ENCODE measurements at places on chromosomes 2 and 18.

GRCh38 chr2:129229196-129229595 lies 750.3 kb upstream of the RAB6C start:
- no peak for DNase-seq

- DNase-seq: no peak
These were observed 17.7 kb downstream of the SPIRE1 start for GRCh38 chr18:12639990-12640880.

DNA sequence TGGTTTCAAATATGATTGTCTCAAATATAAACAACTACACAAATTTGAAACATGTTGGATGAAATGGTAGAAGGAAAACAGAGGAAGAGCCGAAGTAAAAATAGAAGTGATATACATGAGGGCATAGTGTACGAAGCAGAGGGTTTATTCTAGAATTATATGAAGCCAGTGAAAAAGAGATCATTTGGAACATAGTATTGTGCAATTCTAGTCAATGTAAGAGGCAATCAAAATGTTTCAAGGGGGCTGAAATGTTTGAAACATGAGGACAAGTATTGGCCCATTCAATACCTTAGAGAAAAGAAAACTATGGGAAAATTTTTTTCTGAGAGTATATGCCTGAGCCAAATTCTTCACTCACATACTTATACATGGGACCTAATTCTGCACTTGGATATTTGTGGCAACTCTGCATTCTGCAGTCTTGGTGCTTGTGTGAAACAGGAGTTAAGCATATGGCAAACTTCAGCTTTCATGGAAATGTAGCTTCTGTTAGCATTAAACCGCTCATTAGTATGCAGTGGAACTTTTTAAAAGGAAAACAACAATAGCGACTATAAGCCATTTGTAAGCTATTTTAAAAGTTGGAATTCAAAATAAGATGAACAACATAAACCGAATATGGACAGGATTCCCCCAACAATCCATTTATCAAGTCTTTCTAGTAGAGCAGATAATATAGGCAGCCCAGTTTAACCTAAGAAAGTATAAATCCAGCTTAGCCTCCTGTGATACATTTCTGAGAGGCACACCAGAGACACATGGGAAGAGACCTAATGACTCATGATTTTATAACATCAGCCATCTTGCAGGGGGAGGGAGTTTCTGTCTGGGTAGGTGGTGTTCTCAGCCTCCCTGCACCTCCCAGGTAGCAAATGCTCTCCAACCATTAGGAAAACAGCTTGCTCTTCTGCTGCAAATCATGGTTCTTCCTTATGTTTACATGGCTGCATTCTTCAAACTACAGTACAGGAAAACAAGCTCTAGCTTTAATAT lies 197.8 kb downstream of the PAX3 start:
- no peak for DNase-seq

DNA sequence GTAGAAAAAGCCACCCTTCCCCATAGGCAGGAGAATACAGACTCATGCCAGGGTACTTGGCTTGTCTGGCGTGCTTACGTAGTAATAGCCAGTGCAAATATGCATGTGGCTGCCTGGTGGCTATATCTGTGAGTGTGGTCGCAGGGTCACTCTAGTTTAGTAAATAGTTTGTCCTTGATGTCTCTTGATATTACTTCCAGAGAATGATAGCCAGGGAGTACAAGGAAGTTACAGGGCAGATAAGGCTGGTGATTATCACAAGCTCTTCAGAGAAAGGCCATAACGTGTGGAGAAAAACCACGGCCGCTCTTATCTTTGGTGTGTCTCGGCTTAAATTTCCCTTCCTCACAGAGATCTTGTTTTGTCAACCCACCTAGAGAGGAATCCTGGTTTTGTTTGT lies 54.3 kb upstream of the SLC39A10 start:
- DNase-seq: no peak

DNA sequence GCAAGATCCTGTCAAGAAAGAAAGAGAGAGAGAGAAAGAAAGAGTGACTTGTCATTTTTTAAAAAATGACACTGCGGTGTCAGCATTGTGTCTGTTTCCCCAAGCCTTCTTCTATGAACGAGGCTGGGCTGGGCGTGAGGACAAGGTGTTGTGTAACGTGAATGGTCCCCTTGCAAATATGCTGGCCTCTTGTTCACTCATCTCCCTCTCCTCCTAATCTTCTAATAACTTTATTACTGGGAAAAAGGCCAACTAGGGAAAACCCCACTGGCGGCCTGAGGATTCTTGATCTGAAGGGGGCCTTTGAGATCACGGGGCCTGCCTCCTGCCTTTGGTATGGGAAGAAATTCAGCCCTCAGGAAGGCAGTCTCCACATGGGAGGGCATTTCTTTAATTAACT lies 163.1 kb downstream of the MIB1 start:
- DNase-seq: no peak

DNA sequence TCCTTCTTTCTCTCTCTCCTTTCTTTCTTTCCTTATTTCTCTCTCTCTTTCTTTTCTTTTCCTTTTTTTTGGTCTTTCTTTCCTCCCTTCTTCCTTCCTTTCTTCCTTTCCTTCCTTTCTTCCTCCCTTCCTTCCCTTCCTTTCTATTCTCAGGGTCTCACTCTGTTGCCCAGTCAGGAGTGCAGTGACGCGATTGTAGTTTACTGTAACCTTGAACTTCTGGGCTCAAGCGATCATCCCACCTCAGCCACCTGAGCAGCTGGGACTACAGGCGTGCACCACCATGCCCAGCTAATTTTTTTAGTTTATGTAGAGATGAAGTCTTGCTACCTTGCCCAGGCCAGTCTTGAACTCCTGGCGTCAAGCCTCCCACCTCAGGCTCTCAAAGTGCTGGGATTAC lies 83.8 kb upstream of the PPM1B start:
- DNase-seq: no peak

GRCh38 chr2:73516033-73516432 lies 126.2 kb downstream of the NAT8 start:
- no peak for DNase-seq

DNA sequence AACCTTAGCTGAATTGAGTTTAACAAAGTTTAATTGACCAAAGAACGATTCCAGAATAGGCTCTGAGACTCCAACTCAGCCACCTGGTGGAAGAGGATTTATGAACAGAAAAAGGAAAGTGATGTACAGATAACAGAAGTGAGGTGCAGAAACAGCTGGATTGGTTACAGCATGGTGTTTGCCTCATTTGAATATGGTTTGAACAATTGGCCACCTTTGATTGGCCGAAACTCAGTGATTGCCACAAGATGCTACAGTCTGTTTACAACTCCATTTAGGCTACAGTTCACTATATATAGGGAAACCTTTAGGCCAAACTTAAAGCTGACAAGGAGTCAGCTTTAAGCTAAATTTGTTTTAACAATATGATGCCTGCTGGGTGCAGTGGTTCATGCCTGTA lies 28.1 kb upstream of the SLC35G4 start:
- DNase-seq: no peak

DNA sequence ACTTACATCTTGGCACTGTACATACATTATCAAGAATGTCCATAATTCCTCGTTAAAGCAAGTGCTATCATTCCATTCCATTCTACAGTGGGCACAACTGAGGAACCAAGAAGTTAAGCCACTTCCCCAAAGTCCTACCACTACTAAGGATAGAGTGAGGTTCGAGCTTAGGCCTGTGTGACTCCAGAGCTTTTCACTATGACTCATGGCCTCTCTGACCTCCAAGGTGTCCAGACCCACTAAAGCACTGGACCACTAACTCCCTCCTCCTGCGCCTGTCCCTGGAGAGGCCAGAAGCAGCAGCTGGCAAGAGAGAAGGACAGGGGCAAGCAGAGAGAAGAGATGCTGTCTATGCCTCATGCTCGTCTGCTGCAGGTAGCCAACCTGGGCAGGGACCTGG lies 117.0 kb downstream of the ZBTB7C start:
- no peak for DNase-seq

DNA sequence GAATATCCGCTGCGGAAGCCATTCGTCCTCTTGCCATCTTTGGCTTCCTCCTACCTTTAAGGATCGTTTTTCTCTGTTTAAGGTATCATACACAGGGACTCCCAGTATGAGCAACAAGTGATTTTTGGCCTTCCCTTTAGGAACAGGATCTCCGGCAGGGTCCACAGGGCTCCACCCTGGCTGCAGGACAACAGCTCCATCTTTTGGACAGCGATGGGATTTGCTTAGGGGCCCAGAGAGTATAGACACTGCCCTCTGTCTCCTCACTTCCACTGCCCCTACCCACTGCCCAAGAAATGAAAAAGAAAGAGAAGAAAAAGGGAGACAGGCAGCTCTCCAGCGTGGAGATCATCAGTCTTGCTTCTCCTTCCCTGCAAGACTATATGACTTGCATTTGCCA lies 224.5 kb downstream of the UXS1 start:
- DNase-seq: no peak

DNA sequence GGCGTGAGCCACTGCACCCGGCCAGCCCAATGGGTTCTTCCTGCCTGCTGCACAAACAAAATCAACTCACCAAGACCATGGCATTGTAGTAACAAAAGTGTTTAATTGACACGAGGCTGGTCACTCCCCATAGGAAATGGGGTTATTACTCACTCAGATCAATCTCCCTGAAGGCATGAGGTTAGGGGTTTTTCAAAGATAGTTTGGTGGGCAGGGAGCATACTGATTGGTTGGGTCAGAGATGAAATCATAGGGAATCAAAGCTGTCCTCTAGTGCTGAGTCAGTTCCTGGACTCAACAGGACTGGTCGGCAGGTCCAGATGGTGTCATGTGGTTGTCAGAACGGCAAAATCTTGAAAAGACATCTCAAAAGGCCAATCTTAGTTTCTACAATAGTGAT lies 122.1 kb downstream of the TMEM17 start:
- DNase-seq: no peak

- DNase-seq: no peak
These were observed 404.0 kb upstream of the RAB6C start for GRCh38 chr2:129575431-129575830.

- DNase-seq: no peak
These were observed 46.9 kb upstream of the KCNH7 start for GRCh38 chr2:162885281-162886070.

- DNase-seq: no peak
These were observed 21.0 kb downstream of the PASK start for GRCh38 chr2:241128266-241128665.

GRCh38 chr2:198297350-198297749 lies 493.0 kb downstream of the PLCL1 start:
- peak; percentile 2 for DNase-seq

GRCh38 chr2:202373490-202373889 lies 2.6 kb upstream of the BMPR2 start:
- no peak for DNase-seq
